ENCODE measurements at places on chromosomes 4 and X.

DNA sequence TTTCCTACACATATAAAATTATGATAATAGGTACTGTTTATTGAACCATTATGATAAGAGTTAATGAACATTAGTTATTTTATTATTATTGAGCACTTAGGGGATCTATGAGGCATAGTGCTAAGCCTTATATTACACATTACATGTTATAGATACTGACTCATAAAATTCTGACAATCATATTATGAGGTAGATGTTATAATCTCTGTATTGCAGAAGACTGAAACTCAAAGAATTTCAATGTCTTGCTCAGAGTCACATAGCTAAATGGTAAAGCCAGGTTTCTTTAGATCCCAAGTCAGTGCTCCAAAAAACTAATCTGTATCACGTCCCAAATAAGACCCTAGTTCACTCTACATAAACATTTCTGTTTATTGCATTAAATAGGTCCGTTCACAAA is 207.2 kb upstream of the CNKSR2 start:
- DNase-seq, result no peak

DNA sequence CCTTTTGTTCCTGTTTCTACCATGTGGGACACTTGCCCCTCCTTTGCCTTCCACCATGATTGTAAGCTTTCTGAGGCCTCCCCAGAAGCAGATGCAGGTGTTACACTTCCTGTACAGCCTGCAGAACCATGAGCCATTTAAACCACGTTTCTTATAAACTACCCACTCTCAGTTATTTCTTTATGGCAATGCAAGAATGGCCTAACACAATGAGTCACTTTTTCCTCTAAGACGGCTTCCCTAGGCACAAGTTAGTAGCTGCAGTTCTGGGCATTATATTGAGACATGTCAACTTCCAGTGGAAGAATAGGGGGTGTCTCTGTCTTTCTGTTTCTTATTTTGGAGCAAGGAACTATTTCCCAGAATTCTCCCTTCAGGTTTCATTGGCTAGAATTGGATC is 32.9 kb upstream of the DIPK2B start:
- no peak for DNase-seq

- no peak for DNase-seq
Measured at GRCh38 chr4:161457311-161457710, 706.5 kb downstream of the FSTL5 start.

GRCh38 chrX:10944136-10944885 is 166.8 kb upstream of the HCCS start:
- DNase-seq, result no peak

DNA sequence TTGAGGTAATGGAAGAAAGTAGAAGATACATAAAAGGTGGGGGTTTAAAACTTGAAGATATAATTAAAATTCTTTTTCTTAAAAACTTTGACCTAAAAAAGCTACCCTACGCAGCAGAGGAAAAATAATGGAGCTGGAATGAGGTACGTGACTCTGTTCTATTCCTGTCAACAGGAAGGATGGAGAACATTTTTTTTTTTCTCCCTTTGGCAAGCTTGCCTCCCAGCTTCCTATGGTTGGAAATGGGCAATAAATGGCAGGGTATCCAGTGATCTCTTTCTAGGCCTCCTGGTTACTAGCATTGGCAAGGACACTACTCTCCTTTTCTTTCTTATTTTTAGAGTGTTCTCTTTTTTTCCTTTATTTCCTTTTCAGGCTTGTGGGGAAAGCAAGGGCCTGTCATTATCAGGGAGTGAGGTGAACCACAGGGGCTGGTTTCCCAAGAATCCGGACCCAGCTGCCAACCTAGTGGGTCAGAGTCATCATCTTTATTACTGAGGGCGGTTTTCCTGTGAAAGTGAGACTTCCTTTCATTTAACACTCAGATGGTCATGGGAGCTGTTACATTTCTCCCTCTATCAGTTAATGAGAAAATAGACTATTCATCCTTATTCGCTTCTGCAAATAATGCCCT is 224.6 kb downstream of the SPRY1 start:
- DNase-seq, result no peak

Measured in activated CD8-positive, alpha-beta memory T cell treated with anti-CD3 and anti-CD28 coated beads, Interleukin-2, amount 10 ng/mL, durations not matched to agents 7 days and 5 days (primary cell).